ENCODE measurements at places on chromosomes 4 and X. TPM values are rescaled to one million over a fixed set of nuclear protein-coding genes. Genes with fewer than 3 reads are reported as not detected.

Gene SPATA18
- total RNA-seq, result 15.4 TPM

Gene SPATA4
- total RNA-seq, result 0.20 TPM

Gene CFAP47
- total RNA-seq, result not detected

Gene RNF128
- under 0.01 TPM for total RNA-seq

Gene RHOXF1
- total RNA-seq, result not detected

Gene BRCC3
- total RNA-seq, result 10.3 TPM

Gene RIPPLY1
- total RNA-seq, result not detected

Gene UBA6
- total RNA-seq, result 48.1 TPM

Gene HAND2
- 15.4 TPM for total RNA-seq

Gene PPARGC1A
- total RNA-seq, result 0.59 TPM

Gene RHOXF2
- not detected for total RNA-seq

Gene CHRDL1
- total RNA-seq, result 1.4 TPM

Gene GAGE12F
- total RNA-seq, result not detected

Gene ATP2B3
- not detected for total RNA-seq

Gene TCEAL7
- 26.2 TPM for total RNA-seq

Gene GPRIN3
- total RNA-seq, result under 0.01 TPM

Gene ITM2A
- 0.98 TPM for total RNA-seq

Gene SPON2
- total RNA-seq, result 267 TPM

Gene SCRG1
- not detected for total RNA-seq

Gene PPP2R2C
- 0.20 TPM for total RNA-seq

Gene ARX
- total RNA-seq, result not detected

Gene HMGB3
- total RNA-seq, result 12.1 TPM

Gene PHOX2B
- not detected for total RNA-seq

Gene QRFPR
- not detected for total RNA-seq

Gene GLRB
- 1.5 TPM for total RNA-seq

Gene KLHL4
- 1.8 TPM for total RNA-seq

Gene MAGEB17
- total RNA-seq, result not detected

Gene MTNR1A
- total RNA-seq, result not detected
